NCI-H2171 (cell line): ENCODE measurements at places on chromosomes 11 and 22.

- DNase-seq = no peak
Measured at GRCh38 chr22:46869831-46870441, 107.5 kb downstream of the TBC1D22A start.

- no peak for DNase-seq
Measured at GRCh38 chr22:38632528-38632927, 23.7 kb downstream of the FAM227A start.

GRCh38 chr11:34640050-34640923 is 19.4 kb downstream of the EHF start:
- no peak for DNase-seq

DNA sequence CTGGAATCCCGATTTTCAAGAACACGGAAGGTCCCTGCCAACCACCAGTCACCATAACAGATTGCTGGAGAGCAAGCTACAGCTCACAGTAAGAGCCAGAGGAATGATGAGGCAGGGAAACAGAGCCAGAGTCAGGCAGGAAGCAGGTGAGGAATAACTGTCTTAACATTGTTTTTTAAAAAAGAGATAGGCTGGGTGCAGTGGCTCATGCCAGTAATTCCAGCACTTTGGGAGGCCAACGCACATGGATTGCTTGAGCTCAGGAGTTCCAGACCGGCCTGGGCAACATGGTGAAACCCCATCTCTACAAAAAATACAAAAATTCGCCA is 13.5 kb upstream of the CASTOR1 start:
- DNase-seq = no peak

DNA sequence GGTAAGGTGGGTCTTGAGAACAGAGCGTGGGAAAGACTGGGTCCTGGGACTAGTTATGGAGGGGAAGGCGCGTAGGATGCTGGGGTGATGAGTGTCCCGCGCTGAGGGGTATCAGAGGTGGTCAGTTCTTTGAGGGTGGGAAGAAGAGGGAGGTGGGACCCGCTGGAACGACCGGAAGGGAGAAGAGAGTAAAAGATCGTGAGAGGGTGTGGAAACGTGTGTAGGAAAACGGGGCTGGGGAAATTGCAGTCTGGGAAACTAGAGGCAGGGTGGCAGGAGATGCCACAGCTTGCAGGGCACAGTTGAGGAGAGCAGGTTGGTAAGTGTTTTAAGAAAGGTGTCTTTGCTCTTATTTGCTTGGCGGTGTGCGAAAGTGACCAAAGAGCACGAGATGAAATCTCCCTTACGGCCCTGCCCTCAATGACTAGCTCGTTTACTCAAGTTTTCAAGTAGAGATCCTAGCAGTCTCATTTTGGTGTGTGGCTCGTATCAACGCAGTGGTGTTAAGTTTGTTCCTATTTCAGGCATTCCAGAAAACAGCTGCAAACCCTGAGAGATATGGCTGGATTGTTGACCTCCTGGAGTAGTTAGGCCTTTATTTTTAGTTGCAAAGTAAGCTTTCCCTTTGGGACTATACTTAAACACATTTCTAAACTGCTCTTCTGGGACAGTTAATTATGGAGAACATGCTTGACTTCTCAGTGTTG is 615 bp downstream of the STT3A start:
- DNase-seq = no peak

DNA sequence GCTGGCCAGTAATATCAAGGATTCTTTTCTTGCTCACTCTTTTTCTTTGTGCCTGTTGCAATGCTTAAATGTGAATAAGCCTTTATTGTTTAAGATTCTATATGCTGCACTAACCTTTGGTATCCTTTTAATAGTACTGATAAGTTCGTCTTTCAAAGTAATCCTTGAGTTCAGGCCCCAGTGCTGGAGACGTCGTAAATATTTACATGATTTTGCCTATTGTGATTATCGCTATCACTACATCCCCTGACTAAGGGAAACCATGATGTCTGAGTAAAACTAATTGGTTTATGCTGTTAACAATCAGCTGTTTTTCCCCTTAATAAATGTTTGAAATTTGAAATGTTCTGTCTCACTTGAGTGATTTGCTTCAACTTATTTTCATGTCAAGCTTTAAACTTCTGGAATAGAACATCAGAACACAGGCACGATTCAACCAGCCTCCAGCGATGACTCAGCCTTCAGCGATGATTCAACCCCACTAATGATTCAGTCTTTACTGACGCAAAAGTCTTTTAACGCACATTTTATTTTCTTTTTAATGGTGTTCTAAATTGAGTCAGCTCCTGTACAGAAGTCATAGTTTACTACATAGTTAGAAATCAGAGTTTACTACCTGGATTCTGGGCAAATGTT is 3.9 kb downstream of the HTATIP2 start:
- DNase-seq = no peak

DNA sequence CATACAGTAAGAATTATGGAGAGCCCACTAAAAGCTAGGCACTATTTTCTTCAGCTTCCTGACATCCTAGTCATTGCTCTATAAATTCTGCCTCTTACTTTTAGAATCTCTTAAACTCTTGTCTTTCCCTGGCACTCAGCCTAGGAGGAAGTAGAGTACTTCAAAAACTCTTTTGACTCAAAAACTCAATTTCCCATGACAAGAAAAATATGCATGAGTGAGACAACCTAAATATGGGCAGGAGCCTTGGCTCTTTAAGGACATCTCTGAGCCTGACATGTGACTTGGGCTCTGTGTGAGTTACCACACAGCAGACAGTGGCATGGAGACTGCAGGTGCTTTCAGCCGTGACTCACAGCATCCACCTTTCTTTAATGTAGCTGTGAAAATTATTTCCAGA is 97.5 kb upstream of the CCDC179 start:
- DNase-seq = no peak

DNA sequence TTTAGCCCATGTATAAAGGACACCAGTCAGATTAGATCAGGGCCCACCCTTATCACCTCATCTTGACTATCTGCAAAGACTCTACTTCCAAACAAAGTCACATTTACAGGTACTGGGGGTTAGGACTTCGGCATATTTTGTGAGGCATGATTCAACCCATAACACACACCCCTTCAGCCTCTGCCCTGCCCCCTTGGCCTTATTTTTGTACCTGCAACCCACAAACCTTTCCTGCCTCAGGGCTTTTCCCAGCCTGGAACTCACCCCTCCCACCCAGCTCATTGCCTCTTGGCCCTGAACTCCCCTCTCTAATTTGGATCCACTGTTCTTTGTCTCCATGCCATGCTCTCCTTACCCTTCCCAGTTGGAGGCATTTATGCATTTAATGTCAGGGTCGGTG is 1116.9 kb downstream of the TBC1D22A start:
- DNase-seq = no peak

DNA sequence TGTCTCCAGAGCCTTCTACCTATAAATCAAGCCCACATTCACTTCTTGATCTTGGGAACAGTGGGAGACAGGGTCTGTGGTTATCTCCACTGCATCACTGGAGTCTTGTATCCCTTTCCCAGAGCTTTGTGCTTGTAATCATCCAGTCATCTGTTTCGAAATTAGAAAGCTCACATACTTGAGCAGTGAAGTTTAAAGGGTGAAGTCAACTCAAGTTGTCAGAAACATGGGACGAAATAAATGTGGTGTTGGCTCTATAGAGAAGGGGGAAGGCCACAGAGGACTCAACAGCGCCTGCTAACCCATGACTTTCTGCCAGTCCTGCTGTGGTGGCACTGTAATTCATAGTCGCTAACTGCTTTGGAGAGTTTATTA is 197.5 kb downstream of the DBX1 start:
- DNase-seq = no peak

- no peak for DNase-seq
Measured at GRCh38 chr11:119406005-119406404, 17.0 kb downstream of the THY1 start.

DNA sequence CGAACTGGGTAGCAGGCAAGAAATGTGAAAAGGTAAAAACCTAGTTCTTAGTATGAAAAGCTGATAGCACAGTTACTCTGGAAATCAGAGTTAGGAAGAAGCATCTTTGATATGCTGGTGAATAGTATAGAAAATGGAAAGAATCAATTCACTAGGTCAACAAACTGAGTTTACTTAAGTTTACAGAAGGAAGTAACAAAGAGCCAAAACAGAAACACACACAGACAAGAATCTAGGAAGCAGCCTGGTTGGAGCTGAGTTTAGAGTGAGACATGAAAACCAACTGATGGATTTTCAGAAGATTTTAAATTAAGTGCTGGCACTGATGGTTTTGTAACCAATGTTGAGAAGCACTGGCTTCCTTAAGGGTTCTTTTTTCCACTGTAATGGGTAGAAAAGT is 296.3 kb downstream of the CADM1 start:
- DNase-seq = no peak

DNA sequence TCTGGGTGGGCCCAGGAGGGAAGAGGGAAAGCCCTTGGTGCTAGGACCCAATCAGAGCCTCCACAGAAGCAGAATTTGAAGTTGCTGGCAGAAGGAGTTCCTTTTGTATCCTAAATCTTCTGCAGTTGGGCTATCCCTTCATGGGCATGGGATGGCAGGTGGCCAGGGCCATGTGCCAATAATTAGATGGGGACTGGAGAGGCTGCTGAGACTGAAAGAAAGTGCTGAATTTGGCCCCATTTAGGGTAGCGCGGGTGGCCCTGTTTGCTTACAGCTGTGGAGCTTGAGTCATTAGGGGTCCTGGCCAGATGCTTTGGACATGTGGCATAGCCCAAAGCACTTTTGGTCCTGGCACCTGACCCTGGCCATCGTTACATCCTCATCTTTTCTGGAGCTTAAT is 27.1 kb downstream of the PARVA start:
- DNase-seq = no peak

- no peak for DNase-seq
Measured at GRCh38 chr11:124799348-124800225, 619 bp downstream of the MSANTD2 start.

DNA sequence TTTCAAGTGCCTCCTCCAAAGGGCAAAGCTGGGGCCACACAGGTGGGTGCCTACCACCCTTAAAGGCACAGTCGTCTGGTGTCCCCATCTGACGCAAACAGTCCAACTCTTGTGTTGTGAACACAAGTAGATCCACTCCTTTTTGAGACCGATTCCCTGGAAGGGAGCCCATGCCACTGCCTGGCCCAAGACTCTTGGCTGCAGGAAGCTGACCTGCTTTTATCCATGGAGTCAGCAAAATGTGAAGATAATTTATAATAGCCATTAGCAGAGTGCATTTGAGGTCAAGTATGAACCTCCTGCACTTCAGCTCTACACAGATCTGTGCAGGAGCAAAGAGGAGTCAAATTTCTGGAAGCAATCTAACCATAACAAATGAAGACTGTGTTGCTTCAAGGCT is 68.5 kb downstream of the ADM start:
- DNase-seq = no peak
